Left cardiac atrium (tissue), 4 donors: ENCODE measurements at places on chromosomes 6 and 20. TPM values are rescaled to one million over a fixed set of nuclear protein-coding genes. Genes with fewer than 3 reads are reported as not detected.

GRCh38 chr6:2993755-2994317 is 5.9 kb upstream of the NQO2 start:
- DNase-seq = no peak

DNA sequence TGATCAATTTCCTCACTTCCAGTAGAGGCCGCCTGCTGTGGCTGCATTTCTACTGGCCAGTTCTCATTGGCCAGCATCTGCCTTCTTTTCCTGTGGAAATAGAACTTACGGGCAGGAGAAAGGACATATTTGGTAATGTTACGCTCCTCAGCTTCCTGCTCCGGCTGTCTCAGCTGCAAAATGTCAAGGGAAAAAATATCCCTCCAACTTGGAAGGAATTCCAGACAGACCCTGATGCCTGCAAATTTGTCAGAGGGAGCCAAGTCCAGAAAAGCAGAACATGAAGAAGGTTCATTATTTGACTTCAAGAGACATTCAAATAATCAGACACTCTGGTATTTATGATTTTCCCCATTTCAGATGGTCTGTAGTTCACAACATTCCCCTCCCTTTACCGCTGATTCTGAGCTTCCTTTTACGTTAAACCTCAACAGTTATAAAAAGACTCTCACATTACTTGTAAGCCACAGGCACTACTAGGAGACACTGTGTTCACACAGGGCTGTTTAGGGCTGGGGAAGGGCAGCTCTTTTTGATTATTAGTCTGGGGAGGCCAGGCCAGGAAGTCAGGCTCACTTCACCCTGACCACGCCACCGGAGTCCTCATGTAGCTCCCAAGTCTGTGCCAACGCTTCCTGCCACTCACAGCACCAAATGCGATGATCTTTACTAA is 179.6 kb upstream of the CCN2 start:
- DNase-seq = peak; percentile 63

GRCh38 chr6:104689551-104690205 is 170.0 kb downstream of the HACE1 start:
- DNase-seq = no peak

GRCh38 chr20:13990465-13990864 is at the start of gene SEL1L2:
Gene SEL1L2 (minus strand): TSS chr20:13990614. CDS start chr20:13990534, 80 bp downstream.
- no peak for DNase-seq

GRCh38 chr6:99613705-99614429 is 7.2 kb downstream of the PRDM13 start:
- no peak for DNase-seq

DNA sequence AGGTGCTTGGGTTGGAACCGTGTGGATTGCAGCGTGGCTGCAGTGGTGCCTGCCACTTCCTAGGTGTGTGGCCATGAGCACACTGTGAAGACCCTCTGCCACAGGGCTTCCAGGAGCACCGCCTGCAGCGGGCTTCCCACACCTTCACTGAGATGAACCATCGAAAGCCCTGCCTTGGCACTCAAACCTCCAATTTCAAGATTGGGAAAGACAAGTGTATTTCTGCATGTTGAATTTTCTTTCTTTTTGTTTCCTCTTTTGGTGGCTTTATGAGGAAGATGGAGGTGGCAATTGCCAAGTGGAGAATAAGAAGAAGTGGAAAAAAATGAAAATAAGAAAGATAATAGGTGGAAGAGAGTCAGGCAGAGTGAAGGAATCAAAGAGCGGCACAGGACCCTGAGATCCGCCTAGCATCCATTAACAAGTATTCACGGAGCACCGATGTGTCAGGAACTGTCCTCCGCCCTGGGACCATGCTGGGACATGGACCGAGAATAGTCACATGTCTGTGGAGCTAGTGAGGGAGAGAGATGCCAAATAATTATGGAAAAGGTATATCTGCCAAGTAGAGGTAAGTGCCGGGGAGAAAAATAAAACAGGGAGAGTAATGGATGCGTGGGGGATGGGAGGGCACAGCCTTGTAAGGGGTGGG is 159.9 kb downstream of the BCAS1 start:
- no peak for DNase-seq

GRCh38 chr6:84967389-84967788 is 203.0 kb upstream of the TBX18 start:
- DNase-seq = no peak

DNA sequence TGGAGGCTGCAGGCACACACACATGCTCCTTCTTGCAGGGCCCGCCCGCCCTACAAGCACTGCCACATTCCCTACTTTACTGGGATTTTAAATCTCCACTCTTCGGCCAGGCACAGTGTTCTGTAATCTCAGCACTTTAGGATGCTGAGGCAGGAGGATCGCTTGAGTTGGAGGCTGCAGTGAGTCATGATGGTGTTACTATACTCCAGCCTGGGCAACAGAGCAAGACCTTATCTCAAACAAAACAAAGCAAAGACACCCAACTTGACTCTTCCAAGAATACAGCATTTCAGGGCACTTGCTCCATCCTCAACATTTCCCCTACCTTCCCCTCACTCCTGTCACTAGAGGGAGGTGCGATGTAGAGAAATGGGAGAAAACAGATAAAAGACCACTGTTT is 194.0 kb downstream of the MYLK4 start:
- DNase-seq = no peak

DNA sequence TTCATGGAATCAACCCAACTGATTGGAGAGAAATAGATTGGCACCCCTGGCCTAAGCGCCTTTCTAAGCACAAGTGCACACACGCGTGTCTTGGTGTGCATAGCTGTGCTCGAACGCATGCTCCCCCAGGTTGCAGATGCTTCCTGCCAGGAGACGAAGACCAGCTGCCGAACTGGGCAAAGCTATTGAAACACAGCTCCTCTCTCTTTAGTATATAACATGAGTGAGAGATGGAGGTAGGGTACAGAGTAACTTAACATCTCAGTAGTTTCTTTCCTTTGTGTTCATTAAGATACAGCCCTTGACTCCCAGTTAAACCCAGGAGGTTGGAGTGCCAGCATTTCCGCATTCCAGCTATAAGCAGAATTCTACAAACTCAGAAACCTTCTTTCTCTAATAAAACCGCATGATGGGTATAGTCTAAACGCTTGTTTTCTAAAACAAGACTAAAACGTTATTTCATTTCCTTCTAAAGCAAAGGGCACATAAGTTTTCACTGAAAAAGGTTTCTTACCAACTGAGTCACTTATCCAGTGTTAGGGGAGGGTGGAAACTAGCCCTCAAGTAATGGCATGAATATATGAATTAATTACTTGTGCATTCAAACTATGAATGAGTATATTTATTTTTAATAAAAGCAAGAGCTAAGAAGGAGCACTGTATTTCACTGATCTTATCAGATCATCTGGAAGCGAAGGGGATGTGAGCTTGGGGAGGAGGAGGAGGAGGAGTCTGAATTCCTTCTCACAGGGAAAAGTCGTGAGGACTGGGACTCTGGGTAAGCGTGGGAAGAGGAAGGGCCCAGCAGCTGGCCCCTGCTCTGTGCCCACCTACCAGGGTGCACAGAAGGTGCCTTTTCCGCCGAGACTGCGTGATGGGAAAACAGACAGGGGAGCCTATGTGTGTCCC is 179.2 kb downstream of the TMEM242 start:
- no peak for DNase-seq

GRCh38 chr6:126153661-126154060 is 167.3 kb downstream of the TRMT11 start:
- DNase-seq = no peak

- DNase-seq = no peak
Observed at GRCh38 chr20:45970646-45971424, 1.2 kb downstream of the ZNF335 start.

DNA sequence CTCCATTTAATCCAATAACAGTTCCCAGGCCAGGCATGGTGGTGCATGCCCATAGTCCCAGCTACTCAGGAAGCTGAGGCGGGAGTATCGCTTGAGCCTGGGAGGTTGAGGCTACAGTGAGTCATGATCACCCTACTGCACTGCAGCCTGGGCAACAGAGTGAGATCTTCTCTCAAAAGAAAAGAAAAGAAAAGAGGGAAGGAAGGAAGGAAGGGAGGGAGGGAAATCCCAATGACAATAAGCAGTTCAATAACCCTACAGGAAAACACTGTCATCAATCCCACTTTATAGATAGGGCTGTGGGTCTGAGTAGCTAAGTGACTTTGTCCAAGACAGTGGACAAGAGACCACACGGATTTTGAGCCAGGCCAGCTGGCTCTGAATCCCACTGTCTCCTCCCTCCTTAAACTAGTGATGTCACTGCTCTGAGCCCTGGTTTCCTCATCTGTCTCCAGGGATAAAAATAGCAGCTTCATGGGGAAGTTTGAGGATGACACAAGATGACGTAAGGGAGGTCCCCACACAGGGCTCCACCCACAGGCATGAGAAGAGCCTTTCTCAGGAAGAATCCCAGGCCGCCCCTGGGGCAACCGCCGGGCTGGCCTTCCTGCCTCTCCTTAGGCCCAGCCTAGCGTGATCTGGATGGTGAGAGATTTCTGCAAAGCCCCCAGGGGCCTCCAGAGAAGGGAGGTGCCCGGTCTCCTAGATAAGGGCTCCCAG is 7.2 kb upstream of the TRIB3 start:
- DNase-seq = no peak

GRCh38 chr6:155275808-155276480 is 12.1 kb downstream of the CLDN20 start:
- no peak for DNase-seq

DNA sequence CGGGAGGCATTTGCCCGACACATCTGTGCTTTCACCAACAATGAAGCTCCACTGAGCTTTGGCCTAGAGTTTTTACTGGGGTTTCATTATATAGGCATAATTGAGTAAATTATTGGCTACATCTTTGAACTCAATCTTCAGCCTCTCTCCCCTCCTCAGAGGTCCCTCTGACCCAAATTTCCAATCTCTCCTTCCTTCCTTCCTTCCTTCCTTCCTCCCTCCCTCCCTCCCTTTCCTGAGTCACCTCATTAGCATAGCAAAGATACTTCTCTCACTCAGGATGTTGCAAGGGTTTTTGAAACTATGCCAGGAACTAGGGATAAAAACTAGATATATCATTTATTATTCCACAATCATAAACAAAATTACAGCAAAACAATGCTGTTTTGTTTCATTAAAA is 238.2 kb upstream of the PRND start:
- no peak for DNase-seq

- DNase-seq = peak; percentile 62
Observed at GRCh38 chr20:3032624-3033023, 10.8 kb upstream of the GNRH2 start.

DNA sequence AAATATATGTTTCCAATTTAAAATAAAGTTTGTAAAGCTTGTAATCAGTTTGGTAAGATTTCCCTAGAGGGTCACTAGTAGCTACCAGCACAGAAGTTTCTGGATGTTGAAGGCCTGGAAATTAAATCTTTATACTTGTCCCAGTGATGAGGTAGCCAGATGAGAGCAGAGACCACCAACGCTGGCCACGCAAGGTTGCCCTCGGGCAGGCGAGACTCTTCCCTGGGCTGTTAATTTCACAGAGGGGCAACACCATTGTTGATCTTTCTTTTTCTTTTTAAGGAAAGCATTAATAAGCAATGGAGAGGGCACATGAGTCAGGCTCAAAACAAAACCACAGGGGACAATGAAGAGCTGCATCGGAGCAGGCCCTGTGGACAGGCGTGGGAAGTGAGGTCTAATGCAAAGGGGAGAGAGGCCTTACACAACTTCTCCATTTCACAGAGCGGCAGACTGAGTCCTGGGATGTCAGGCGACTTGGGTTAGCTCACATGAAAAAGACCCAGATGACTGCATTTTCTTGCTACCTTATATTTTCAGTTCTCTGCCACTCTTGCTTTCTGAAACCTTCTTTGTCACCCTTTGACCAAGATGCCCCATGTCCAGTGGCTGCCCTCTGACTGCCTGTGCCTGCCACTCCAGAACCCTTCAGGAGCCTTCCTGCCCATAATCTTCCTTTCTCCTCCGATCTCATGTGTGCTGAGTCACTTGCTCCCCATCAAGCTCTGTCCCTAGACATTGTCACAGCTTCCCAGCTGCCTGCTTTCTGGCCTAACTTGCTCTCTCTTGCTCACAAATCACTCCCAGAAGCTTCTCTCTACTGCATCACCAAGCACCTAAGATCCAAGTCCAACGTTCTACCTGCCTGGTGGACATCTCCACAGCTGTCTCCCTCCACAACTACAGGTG is 107.7 kb upstream of the CDYL start:
- no peak for DNase-seq

- DNase-seq = no peak
Observed at GRCh38 chr6:147212622-147213021, 8.4 kb downstream of the STXBP5 start.

GRCh38 chr20:15594158-15594695 is 979.0 kb downstream of the KIF16B start:
- DNase-seq = no peak

DNA sequence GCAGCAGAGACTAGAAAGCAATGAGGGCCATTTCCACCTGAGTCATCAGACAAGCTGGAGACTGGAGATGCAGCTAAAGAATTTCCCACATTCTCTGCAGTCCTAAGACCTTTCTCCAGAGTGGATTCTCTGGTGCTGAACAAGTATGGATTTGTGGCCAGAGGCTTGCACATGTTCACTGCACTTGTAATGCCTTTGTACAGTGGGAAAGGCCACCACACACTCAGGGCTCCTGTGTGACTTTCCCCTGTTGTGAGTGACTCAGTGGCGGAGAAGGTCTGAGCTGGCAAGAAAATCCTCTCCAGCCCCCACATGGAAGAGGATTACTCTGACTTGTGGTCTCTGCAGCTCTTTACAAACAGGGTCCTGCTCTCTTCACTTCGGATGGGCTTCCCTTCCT is 192.3 kb downstream of the C6orf118 start:
- no peak for DNase-seq

GRCh38 chr6:147551976-147552375 is 43.5 kb downstream of the SAMD5 start:
- no peak for DNase-seq

GRCh38 chr20:3804781-3805180 is 8.7 kb downstream of the CDC25B start:
- peak; percentile 13 for DNase-seq

WFDC2 gene
- 0.52 TPM for total RNA-seq

ADGB gene
- not detected for total RNA-seq

EPHA7 gene
- total RNA-seq = 6.7 TPM

ENPP5 gene
- total RNA-seq = 6.9 TPM

CCDC170 gene
- total RNA-seq = 1.4 TPM

TCF15 gene
- 10.3 TPM for total RNA-seq

SLC26A8 gene
- 0.06 TPM for total RNA-seq

GABRR1 gene
- total RNA-seq = not detected

PHF10 gene
- 49.7 TPM for total RNA-seq

TP53TG5 gene
- total RNA-seq = 0.68 TPM

APOM gene
- 1.7 TPM for total RNA-seq

PEX7 gene
- 6.4 TPM for total RNA-seq

FILIP1 gene
- 86.3 TPM for total RNA-seq
